Stimulated activated naive CD4-positive, alpha-beta T cell (primary cell): ENCODE measurements at places on chromosomes 11 and 22.

DNA sequence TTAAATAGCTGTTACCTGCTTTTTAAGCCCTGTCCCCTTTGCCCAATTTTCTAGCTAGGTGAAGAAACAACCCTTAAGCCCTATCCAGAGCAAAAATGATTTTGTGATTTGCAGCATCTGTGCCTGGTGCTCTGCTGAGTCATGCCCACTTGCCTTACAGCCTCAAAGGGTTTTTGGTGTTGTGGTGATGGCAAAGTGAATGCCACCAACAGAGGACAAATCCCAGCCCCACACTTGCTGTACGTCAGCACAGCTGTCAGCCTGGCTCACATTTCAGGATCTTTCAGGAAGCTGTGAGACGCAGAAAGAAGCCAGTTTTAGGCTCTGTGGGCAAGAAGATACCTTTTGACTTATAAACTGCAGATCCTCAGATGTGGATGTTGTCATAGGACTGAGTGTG is 401.7 kb downstream of the TENM4 start:
- DNase-seq, result no peak

GRCh38 chr22:37681001-37681424 is 5.1 kb upstream of the NOL12 start:
- no peak for DNase-seq

DNA sequence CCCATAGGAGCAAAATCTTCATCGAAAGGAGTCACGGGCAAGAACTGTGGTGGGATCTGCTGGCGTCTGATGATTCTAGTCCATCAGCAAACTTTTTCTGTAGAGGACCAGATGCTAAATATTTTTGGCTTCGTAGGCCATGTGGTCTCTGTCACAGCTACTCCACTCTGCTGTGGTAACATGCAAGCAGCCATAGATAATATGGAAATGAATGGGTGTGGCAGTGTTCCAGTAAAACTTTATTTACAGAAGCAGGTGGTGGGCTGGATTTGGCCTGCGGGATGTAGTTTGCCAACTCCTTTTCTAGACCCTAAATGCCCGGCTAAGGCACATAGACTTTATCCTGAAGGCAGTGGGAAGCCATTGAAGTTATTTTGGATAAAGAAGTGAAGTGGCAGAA is 32.9 kb downstream of the BMAL1 start:
- no peak for DNase-seq

DNA sequence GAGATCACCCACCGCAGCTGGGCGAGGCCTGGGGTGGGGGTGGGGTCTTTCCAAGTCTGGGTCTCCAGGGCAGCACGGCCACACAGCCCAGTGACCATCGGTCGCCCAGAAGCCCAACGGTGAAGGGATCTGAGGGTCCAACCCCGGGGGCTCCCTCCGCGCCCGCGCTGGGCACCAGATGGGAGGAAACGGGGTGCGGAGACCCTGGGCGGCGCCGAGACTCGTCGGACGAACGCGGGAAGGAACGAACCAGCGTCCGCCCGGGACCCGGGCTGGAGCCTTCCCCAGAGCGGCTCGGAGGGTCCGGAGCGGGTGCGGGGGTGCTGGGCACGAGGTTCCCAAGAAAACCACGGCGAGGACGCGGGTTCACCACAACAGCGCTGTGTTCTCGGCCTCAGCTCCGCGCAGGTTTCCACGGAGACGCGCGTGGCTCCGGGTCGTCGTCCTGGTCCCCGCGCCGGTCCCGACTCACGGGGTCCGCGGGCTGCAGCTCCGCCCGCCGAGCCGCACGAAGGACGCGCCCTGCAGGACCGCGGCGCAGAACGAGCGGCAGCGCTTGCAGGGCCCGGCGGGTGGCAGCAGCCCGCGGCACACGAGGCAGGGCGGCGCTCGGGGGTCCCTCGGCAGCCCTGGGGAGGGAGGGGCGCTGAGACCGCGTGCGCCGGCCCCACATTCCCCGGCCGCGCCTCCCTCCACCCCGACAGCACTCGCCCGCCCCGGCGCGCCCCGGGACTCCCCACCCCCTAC is 2.3 kb upstream of the IL17REL start:
- DNase-seq, result no peak

DNA sequence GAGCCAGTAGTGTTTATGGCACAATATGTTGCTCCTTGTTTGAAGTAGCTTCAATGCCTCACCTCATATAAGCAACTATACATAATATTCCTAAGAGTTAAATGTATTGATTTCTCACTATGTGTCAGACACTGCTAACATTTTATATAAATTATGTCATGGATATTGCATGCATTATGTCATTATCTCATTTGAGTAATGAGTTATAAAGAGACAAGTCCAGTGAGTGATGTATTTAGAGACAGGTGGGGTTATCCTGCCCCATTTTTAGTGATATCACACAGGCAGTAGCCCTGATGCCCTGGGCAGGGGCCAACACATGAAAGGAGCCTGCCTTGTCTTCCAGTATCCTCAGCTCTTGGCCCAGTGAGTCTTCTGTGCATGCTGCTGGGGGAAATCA is 247.0 kb upstream of the SESN3 start:
- no peak for DNase-seq

DNA sequence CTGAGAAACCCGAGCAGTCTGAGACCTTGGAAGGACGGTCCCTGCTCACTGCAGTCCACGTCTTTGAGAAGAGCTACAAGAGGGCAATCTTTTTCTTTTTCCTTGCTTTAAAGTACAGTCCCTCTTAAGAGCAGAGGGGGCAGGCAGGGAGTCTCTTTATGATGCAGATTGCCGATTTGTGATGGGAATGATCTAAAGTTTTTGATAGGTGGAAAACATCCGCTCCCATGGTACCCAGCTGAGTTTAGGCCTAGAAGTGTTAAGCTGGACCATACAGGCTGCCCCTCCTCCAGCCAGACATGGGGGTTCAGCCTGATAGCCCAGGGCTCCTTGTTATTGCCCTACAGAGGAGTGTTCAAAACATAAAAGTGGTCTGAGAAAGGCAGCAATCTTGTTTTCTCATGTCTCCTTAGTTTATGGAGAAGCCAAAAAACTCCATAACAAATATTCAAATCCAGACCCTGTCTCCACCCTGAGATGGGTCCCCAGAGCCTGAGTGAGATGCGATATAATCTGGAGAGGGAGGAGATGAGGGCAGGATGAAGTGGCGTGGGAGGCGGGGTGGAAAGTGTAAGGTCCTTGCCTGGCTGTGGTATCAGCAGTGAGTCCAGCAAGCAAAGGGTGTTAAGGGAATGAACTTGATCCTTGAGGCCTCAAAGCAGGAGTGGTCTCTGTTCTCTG is 135.1 kb downstream of the FDX1 start:
- DNase-seq, result no peak

- no peak for DNase-seq
These were observed 34.0 kb upstream of the CLPB start for GRCh38 chr11:72468289-72468688.

GRCh38 chr11:28878025-28878424 is 769.8 kb downstream of the METTL15 start:
- DNase-seq, result no peak

DNA sequence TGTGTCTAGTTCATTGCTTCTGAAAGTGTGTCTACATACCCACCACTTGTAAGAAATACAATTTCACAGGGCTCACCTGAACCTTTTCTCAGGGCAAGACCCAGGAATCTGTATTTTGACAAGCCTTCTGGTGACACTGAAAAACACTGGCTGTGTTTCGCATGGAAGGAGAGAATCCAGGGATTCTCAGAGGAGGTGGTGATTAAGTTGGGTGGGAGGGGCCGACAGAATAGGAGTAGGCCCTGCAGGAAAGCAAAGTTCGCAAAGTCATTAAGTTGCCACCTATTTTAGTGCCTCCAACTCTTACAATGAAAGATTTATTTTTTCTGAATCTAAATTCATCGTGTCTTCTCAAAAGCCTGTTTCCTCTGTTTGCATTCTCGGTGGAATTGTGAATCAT is 186.8 kb downstream of the FAT3 start:
- DNase-seq, result no peak

- DNase-seq, result no peak
These were observed 201.1 kb downstream of the CADM1 start for GRCh38 chr11:115302946-115303703.

GRCh38 chr11:92083123-92083522 is 141.5 kb upstream of the FAT3 start:
- no peak for DNase-seq

DNA sequence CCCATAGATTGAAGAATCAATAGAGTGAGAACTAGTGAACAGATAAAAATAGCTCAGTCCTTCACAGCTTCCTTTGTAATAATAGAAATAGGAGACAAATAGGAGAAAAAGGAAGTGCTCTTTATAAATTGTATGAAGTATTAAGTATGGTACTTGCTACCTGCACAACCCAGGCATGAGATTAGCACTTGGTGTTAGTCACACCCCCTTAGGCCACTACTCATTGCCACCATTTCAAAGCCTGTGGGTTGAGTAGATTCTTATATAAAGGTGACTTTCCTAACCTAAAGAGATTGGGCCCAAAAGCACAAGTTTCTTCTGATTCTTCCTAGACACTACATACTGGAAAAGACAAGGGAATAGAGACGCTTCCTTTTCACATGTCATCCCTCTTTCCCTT is 37.7 kb upstream of the ADORA2A start:
- no peak for DNase-seq

GRCh38 chr11:124115782-124116616 is 749 bp downstream of the VWA5A start:
- no peak for DNase-seq

- no peak for DNase-seq
These were observed 30.4 kb upstream of the CRTAM start for GRCh38 chr11:122807731-122808477.

GRCh38 chr22:49301398-49302149 is 526.1 kb downstream of the BRD1 start:
- DNase-seq, result no peak

- DNase-seq, result no peak
These were observed 13.4 kb upstream of the GRK2 start for GRCh38 chr11:67252831-67253239.

DNA sequence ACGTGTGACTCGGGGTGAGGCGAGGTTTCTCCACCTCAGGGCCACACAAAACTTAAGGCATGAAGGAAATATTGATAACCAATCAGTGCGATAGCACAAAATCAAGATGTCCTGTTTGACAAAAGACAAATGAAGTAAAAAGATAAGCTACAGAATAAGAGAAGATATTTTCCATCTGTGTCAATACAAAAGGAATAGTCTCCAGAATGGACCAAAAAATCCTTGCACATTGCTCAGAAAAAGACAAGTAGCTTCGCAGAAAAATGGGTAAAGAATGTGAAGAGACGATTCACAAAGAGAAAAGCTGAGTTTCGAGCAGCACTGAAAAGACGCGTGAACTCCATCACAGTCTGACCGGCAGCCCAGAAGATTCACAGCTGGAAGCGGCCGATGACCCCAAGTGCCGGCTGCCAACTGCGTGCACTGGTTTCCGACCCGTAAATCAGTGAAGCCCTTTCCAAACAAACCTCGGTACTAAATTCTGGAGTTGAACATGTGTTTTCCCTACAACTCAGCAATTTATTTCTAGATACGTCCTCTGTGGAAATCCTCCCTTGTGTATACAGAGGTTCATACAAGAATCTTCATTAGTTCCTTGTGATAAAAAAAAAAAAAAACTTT is 308.4 kb downstream of the BRD1 start:
- no peak for DNase-seq

- no peak for DNase-seq
These were observed 36.0 kb downstream of the PHLDB1 start for GRCh38 chr11:118643142-118643994.

- no peak for DNase-seq
These were observed 15.1 kb downstream of the SCGB1A1 start for GRCh38 chr11:62433904-62434276.

GRCh38 chr11:37849706-37850105 is 1251.7 kb upstream of the RAG2 start:
- no peak for DNase-seq

- no peak for DNase-seq
These were observed 321.0 kb upstream of the PDGFD start for GRCh38 chr11:104484804-104485554.

GRCh38 chr11:115488945-115489344 is 15.3 kb downstream of the CADM1 start:
- no peak for DNase-seq

GRCh38 chr11:130420478-130421198 is 7.8 kb downstream of the ADAMTS8 start:
- no peak for DNase-seq

- no peak for DNase-seq
These were observed 50.0 kb upstream of the NFRKB start for GRCh38 chr11:129945373-129945772.

- DNase-seq, result no peak
These were observed 71.8 kb downstream of the TTC28 start for GRCh38 chr22:28607795-28608194.

DNA sequence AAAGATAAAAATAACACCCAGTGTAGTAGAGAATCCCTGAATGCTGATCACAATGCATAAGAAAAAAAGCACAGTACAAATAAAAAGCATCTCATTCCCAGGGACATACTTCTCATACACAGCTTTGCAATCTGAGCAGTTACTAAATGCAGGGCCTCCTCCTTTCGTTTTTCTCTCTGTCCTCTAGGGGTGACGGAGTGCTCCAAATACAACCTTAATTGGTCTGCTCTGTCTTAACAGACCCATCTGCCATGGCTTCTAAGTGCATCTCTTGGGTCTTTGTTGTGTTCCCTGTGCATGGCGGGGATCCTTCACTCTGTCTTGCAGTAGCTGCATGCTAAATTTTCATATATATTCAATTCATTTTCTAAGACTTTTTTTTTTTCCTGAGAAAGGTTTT is 1114.2 kb upstream of the RAG2 start:
- no peak for DNase-seq

DNA sequence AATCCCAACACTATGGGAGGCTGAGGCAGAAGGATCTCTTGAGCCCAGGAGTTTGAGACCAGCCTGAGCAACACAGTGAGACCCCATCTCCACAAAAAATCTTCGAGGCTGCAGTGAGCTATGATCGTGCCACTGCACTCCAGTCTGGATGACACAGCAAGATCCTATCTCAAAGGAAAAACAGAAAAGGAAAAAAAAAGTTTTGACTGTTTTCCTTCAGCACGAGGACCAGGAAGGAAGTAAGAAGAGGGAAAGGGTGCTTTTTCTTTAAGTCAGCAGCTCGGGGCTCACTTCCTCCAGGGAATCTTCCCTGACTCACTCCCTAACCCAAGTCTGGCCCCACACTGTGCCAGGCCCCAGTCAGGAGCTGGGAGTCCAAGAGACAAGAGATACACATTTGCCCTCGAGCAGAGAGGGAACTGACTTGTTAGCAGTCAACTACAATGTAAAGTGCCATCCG is 14.2 kb downstream of the ARRB1 start:
- DNase-seq, result no peak

DNA sequence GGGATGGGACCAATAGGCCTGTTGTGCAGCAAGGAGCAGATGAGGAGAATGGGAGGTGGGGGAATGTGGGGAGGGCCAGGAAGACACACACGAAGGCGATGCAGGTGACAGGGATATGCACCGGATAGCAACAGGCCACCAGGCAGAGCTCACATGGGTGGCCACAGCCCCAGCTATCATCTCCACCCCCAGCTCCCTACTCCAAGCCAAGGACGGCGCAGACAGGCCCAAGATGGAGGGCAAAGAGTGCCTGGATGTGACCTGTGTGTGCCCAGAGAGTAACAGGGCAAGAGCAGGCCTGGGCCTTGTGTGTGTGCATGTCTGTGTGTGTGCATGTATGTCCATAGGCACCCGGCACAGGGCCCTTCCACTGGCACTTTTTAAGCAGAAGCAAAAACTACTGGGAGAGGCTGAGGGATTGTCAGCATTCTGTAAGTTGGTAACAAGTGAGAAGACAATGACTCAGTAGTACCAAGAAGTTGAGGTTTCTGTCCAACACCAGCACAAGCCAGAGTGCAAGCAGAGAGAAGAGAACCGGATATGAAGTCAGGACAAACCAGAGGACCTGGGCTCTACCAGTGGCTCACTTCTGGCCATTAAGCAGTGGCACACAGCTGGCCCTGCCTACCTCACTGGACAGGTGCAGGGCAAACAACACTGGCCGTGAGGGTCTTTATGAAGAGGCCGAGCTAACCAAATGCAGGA is 36.4 kb downstream of the NRXN2 start:
- no peak for DNase-seq
